Endothelial cell of umbilical vein (primary cell): ENCODE measurements at places on chromosomes 1 and 21.
A peak's percentile ranks its signal among the peaks of the same experiment; 100 is the strongest.

GRCh38 chr1:203661572-203661971, 34.9 kb downstream of the ATP2B4 start:
- DNase-seq, result no peak

DNA sequence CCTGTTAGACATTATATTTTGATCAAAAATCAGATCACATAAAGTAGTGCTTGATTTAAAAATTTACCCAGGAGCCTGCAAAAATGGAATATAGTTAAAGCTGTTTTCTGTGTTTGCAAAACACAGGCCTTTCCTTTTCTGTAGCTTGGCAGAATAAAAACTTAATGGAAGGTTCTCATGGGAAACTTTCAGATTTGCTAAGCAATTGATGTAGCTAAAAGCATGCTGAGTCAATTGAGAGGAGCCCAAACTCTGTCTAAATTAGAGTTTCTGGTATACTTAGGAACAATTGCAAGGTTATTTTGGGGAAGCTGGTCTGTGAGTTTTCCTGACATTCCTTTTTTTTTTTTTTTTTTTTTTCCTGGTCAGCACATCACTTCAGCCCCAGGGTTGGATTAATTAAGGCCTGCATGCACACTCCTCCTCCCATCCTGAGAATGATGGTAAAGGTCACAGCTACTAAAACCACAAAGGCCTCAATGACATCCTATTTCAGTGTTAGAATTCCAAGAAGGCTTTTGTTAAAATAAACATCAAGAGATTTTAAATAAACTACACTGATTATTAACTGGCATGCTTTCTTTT, 608.7 kb downstream of the PLPP3 start:
- no peak for DNase-seq

DNA sequence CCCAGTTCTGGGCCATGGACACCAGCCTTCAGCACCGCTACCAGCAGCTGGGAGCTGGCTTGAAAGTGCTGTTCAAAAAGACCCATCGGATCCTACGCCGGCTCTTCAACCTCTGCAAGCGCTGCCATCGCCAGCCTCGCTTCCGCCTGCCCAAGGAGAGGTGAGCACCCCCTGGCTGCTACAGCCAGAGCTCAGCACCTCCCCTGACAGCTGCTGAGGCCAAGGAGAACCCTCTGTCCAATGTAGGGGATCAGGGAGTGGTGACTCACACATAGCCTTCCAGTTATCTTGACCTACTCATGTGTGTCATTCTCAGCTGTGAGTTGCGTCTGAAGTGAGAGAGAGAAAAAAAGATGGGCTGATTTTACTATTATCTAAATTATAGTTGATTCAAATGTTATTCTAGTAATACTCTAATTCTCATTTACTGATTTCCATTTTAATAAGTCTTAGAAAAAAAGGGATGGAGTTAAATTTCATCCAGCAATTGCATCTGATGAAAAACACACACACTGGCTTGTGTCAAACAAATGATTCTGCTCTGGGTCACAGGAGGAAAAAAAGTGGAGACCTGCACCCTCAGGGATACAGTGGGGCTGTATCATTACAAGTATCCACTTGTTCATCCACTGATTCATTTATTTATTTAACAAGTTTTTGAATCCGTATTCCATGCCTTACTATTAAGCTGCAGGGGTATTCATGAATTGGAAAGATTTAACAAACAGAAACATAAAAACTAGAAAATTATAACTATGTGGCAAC, 108.0 kb downstream of the BRINP2 start:
- DNase-seq, result no peak

- peak; percentile 62 for DNase-seq
Measured at GRCh38 chr1:10979483-10979920, 33.0 kb upstream of the TARDBP start.
